ENCODE measurements at places on chromosomes 6 and 20. TPM values are rescaled to one million over a fixed set of nuclear protein-coding genes. Genes with fewer than 3 reads are reported as not detected.

BMP6 gene
- total RNA-seq, result 7.8 TPM

SLC52A3 gene
- total RNA-seq, result 2.2 TPM

DZANK1 gene
- total RNA-seq, result 1.9 TPM

KCNK5 gene
- 18.6 TPM for total RNA-seq

KCNK16 gene
- not detected for total RNA-seq

SLC22A1 gene
- total RNA-seq, result under 0.01 TPM

MBOAT1 gene
- 53.3 TPM for total RNA-seq

SLC29A1 gene
- 26.9 TPM for total RNA-seq

- DNase-seq, result no peak
Observed at GRCh38 chr6:24933868-24934401, 1.8 kb downstream of the RIPOR2 start.

DNA sequence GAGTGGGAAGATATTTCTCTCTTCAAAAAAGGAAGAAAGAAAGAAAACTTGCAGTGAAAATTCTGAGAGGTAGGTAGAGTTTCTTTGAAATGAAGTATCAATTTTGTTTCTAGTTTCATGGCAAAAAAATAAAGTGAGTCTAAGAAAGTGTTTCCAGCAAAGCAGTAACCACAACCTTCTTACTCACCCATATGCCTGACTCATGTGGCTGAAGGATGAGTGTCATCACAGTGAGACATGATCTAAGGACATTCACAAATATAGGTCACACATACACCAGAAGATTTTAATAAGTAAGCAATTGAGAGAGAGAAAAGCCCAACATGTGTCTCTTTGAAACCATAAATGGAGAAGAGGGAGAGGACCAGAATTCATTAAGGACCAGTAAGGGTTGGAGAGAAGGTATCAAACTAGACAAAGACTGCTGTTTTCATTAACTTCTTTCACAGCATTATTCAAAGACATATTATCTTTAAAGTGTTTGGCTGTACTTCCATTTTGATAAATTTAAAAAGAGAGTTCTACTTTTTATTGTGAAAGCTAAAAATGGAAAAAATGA, 169.5 kb downstream of the FRK start:
- no peak for DNase-seq

DNA sequence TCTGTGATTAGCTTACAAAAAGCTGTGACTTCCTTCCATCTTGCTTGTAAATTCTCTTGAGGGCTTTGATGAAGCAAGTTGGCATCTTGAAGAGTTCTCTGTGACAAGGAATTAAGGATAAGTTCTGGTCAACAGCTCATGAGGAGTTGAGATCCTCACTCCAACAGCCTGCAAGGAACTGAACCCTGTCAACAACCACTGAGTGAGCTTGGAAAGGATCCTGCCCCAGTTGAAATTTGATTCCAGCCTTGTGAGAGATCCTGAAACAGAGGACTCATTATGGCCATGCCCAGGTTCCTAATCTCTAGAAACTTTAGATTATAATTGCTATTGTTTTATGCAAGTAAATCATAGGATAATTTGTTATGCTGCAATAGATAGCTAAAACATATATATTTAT, 133.7 kb downstream of the PTCHD4 start:
- DNase-seq, result no peak

DNA sequence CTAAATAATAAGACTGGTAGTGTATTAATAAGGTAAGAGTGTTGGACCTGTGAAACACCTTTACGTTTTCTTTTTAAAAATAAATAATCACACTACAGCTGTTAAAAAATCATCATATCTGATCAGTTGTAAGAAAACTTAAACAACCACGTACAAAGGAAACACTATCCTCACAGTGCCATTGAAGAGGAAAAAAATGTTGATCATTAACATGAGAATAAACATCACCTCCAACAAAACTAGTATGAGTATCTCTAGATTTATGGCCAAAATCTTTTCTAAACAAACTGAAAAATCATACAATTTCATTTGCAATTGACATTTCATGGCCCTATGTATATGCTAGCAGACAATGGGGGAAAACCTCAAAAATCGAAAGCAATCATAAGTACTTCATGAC, 590 bp downstream of the EYS start:
- DNase-seq, result no peak

DNA sequence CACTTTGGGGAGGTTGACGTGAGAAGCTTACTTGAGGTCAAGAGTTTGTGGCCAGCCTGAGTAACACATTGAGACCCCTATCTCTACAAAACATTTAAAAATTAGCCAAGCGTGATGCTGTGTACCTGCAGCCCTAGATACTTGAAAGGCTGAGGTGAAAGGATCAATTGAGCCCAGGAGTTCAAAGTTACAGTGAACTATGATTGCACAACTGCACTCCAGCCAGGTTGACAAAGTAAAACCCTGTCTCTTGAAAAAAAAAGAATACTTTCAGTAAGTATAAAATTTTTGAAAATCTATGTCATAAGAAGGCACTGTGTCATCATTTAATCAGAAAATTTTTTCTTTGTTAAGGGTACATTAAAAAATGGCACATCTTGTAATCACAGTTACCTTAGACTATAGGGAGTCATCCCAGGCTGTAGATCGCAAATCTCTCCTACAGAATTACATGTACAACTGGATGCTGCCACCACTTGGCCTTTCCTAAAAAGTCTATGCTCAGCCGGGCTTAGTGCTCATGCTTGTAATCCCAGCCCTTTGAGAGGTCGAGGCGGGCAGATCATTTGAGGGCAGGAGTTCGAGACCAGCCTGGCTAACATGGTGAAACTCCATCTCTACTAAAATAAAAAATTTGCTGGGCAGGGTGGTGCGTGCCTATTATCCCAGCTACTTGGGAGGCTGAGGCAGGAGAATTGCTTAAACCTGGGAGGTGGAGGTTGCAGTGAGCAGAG, 17.0 kb upstream of the MRS2 start:
- no peak for DNase-seq

DNA sequence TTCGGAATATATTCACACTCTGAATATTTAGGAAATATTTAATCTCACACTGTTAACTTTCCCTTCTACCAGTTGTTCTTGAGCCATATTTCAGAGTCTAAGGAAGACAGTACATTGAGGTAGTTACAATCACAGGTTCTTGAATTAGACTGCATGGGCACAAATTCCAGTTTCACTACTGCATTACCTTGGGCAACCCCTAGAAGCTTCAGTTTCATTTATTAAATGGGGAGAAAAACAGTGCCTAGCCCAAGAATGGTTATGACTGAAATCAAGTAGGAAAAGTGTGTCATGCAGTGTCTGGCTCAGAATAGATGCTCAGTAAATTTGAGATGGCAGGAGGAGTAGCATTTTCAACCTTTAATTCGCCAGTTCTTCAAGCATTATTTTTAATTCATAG, 124.5 kb upstream of the SAMD5 start:
- no peak for DNase-seq

GRCh38 chr6:28856620-28857005, 67.2 kb downstream of the TRIM27 start:
- no peak for DNase-seq

GRCh38 chr6:155122199-155122950, 127.3 kb downstream of the TIAM2 start:
- no peak for DNase-seq

GRCh38 chr6:153503810-153504209, 372.7 kb upstream of the RGS17 start:
- DNase-seq, result no peak

DNA sequence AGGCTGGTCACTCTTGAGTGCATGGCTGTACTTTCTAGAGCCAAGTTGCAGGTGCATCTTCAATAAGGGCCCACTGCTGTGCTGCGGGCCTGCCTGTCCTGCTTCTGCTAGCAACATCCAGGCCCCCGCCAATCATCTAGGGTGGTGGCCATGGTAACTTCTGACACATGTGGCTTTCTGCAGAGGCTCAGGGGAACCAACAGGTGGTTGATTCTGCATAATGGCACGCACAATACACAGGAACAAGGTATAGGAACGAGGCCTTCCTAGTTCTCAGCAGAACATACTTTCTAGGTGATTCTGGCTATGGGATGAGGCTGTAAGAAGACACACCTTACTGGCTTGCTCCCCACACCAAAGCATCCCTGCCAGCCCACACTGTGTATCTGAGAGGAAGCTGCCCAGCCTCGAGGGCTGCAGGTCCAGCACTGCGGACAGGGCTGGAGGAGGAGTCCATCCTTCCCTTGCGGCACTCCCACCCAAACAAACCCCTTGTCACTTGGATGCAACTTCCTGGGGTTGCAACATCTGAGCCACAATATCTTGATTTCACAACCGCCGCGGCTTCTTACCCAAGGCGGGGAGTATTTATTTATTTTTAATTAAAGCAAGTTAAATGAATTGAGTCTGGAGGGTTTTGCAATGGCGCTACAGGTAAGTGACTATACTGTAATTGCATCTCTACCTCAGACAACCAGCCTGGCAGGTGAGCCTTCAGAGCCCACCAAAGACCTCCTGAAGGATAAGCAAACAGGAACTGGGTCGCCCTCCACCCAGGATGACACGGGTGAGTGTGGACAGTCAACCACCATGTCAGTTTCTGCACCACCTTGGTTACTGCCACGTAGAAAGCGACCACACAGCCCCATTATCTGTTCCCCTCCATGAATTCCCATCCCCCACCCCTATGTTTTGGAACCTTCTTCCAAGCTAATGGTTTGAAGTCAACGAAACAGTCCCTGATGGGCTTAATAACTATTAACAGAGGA, 49.6 kb downstream of the SULF2 start:
- DNase-seq, result no peak

GRCh38 chr6:111195656-111196055, 108.4 kb downstream of the SLC16A10 start:
- no peak for DNase-seq

DNA sequence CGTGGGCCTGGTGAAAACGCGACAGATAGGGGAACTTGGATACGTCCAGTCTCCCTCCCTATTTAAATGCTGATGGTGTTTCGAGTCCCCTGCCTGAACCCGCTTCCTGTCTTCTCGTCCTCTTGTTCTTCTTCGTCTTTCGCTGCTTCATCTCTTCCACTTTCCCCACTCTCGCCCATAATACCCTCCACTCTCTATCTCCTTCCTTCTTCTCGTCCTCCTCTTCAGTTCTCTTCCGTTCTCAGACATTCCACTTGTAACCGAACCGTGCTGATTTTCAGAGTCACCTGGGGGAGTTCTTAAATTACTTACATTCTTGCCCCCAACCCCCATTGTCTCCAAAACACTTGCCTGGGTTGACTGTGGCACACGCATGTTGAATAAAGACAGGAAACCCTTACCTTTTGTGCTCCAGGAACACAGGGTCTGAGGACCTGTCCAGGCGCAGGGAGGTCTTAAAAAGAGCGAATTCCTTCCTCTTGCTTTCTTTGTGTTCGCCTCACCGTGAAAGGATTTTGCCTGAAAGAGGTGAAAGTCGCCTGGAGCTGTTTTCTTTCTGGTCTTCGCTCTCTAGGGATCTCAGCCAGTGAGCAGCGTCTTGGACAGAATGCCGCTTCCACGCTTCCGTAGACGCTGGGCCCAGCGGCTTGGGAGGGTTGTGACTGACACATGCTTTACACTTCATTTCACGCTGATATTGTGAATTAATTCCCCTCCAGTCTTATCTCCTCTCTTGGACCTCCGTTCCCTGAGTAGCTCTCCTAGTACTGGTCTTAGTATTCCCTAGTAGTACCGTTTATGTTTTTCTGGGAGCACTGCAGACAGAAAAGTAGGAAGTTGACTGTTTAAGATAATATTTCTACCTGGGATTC, 184.0 kb downstream of the GPX5 start:
- no peak for DNase-seq

DNA sequence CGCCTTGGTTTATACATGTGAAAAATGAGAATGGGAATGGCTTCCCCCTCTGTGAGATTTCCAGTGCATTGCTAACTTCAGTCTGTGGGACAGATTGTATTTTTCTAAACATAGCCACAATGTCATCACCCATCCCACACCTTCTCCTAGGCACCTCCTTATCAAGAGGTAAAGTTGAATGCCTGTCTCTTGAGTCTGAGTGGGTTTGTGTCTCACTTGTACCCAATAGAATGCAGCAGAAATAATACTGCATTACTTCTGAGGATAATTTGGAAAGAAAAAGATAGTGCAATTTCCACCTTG, 27.9 kb downstream of the RIN2 start:
- no peak for DNase-seq

GRCh38 chr6:113695516-113695915, 161.6 kb upstream of the MARCKS start:
- DNase-seq, result no peak

DNA sequence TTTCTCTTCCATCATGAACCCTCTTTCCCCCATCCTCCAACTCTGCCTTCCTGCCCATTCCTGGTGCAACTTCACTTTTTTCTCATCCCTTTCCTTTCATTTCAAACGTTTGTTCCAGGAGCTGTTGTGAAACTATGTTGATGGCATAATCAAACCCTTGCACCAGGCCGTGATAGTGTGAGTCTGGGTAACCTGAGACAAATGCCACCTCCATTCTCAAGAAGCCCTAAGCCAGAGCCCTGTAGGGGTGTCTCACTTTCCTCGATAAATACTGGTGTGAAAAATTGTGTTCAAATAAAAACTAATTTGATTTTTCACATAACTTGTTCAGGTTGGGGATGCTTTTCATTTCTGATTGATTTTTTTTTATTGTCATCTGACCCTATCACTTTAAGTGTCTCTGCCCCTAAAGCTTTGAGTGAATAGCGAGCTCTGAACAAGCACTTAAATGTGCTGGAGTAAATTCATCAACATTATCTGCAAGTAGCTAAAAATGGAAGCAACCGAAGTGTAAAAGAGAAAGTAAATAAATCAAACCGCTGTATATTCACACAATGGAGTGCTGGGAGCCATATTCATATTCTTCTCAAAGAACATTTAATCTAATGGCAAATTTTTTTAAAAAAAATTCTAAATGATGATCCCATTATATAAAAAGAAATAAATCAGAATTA, 303.1 kb upstream of the CDYL start:
- DNase-seq, result no peak
